CD4-positive, alpha-beta memory T cell (primary cell): ENCODE measurements at places on chromosomes 16 and 17. TPM values are rescaled to one million over a fixed set of nuclear protein-coding genes. Genes with fewer than 3 reads are reported as not detected.

GRCh38 chr16:68272507-68273209 lies 8.3 kb downstream of the SLC7A6 start:
- DNase-seq = peak; percentile 75

GRCh38 chr17:78767806-78768205 lies 14.3 kb downstream of the CYTH1 start:
- no peak for DNase-seq

GRCh38 chr17:11144358-11145233 lies 96.4 kb upstream of the SHISA6 start:
- no peak for DNase-seq

DNA sequence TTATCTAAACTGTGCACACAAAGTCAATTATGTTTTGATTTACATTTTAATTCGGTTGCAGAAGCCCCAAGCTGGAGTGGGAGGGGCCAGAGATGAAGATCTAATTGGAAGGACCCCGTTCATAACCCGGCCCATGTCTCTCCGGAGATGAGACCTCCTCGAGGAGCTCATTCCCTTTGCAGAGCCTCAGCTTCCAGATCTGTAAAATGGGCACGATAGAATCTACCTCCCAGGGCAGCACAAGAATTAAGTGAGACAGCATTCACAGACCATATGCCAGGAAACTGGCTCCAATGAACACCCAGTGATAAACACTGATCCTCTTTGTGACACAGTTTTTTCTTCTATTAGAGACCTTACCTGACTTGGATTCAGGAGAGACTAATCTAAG lies 446.5 kb upstream of the CDH5 start:
- no peak for DNase-seq

DNA sequence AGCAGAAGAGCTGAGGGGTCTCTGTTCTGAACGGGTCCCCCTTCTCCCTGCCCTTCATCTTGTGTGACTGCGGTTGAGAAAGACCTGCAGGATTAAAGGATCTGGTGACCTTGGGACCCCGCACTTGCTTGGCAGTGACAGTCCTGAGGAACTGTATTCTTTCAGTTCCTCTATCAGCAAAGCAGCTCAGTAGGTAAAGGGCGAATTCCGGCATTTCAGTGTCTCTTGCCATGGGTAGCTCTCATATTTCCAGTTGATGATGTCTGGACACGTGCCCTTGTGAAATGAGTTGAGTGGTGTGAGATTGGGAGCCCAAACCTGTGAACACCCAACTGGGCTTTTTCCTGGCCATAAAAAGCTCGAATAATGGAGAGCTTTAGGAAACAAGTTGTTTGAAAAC lies 135.7 kb downstream of the PRKCA start:
- DNase-seq = no peak

DNA sequence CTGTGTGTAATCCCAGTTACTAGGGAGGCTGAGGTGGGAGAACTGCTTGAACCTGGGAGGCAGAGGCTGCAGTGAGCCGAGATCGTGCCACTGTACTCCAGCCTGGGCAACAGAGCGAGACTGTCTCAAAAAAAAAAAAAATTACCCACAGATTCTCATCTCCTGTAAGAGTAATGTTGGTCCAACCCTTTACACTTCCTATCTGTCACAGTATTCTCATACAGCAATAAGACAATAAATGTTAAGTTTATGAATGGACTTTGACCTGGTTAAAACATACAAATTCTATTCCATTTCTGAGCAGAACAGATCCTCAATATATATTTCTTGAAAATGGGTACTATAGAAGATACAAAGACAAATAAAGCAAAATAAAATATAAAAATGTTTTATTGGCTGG lies 30.4 kb upstream of the TAOK1 start:
- no peak for DNase-seq

The KRT31 gene
- polyA plus RNA-seq = not detected
